ENCODE measurements at places on chromosomes 6 and 20.

GRCh38 chr6:149317644-149318571 is at the start of gene TAB2:
Gene TAB2, plus strand, starts transcription at chr6:149317712. Its CDS starts 52,286 bp downstream, at chr6:149369998.
- DNase-seq: peak; percentile 39

DNA sequence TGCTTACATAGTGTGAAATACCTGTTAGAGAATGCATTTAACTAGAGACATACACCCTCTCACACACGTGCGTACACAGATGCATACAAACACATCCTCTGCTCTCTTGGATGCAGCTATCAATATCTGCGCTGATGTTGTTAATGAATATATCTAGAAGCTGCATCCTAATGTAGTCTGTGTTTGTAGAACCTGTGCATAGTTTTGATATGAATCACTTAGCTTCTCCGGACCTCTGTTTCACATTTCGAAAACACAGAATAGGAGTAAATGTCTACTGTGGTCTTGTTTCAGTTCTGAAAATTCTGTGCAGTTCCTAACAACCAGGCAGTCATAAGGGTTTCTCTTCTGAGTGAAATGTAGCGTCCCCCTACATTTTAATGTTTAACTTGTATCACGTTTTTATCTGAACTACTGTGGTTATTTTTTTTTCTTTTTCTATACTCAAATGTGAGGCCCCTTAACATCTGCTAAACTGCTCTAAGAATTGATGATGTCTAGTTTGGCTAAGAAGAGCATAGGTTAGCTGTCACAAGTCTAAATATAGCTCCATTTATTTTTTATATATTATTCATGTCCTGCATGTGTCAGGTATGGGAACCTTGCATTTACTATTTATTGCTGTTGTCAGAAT is 254.5 kb downstream of the TMEM242 start:
- DNase-seq: no peak

- DNase-seq: no peak
These were observed 71.2 kb downstream of the ASXL1 start for GRCh38 chr20:32429343-32429742.

DNA sequence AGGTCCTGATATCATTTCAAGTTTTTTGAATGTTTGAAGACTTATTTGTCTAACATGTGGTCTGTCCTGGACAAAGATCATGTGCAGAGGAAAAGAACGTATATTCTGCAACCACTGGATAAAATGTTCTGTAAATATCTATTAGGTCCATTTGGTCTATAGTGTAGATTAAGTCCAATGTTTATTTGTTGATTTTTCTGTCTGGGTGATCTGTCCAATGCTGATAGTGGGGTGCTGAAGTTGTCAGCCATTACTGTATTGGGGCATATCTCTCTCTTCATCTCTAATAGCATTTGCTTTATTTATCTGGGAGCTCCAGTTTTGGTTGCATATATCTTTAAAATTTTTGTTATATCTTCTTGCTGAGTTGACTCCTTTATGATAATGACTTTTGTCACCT is 258.4 kb upstream of the CITED2 start:
- DNase-seq: no peak

GRCh38 chr20:24096264-24096663 is 107.7 kb upstream of the GGTLC1 start:
- no peak for DNase-seq

DNA sequence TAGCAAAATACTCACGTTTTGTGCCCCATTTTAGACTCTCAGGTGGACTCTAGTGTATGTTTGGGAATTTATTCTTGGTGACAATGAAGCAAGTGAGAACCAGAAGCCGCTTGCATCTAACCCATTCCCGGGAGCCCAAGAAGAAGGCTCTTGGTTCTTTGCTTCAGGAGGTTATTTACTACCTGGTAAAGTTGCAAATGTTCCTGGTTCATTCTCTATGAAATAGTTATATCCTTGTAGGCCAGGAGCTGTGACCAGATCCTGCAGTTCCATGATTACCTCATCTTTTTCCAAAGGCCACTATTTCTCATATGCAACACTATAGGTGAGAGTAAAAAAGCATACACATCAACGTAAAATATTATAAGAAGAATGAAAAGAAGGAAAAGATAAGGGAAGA is 60.9 kb upstream of the FABP7 start:
- DNase-seq: no peak

DNA sequence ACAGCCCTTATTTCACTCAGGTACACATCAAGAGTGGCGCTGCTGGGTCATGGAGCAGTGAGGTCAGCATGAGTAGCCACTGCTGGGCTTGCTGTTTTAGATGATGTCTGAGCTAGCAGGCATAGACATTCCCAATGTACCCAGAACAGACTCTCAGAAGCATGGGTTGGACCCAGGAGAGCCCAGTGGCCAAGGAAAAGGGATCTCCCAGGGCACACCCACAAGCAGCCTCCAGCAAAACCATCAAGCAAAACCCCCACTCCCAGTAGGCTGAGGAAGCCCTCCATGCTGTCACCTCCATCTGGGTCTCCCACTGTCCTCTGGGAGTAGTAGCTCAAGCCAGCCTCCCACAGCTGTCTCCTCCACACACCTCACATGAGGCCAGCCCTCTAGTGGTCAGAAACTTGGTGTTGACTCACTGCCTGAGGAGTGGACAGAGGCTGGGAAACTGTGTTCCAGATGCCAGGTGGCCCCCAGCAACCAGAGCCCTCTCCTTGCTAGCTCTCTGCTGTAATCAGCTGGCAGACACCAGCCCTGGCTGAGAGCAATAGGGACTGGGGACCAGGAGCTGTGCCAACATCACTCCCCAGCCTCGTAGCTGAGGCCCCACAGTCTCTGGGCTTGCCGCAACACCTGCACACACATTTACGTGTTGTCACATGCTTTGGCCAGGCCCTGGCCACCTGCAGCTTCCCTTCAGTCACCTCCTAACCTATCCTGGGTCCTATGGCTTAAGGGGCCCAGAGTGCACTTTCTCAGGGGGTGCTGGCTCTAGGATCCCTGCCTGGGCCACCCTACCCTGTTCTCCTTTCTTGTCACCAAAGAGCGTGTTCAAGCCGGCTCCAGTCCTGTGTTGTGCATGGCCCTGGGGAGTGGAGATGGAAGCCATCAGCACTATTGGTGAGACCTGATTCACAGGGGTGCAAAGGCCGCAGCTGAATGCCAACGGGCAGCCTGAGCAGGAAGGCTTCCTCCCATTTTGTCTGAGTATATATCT is 1.9 kb upstream of the AP5S1 start:
- peak; percentile 64 for DNase-seq

- DNase-seq: no peak
These were observed 75.4 kb downstream of the GRM4 start for GRCh38 chr6:34070315-34071135.

DNA sequence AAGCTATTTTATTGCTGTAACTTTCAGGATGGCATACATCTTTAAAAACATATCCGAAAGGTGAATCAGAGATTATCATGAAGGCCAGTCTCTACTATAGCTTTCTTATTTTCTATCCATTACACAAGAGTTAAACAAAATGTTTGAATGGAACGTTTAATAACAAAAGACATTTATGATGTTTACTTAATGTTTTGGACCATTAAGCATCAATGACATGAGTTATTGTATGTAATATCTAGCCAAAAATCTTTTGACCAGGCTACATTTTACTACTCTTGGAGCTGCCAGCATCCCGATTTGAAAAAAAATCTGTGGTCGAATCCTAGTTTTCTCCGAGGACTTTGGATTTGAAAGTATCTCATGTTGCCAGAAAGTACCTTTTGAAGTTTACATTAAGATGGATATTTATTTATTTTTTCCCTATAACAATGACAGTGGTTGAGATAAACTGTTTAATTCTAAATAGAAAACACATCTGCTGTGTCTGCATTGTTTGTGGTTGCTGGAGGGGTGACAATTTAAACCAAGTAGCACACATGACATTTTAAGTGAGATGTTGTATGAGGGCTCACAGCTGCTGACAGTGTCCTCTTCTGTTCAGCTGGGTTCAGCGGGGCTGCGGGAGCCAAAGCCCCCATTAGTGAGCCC is 293.7 kb upstream of the TCF21 start:
- DNase-seq: no peak

DNA sequence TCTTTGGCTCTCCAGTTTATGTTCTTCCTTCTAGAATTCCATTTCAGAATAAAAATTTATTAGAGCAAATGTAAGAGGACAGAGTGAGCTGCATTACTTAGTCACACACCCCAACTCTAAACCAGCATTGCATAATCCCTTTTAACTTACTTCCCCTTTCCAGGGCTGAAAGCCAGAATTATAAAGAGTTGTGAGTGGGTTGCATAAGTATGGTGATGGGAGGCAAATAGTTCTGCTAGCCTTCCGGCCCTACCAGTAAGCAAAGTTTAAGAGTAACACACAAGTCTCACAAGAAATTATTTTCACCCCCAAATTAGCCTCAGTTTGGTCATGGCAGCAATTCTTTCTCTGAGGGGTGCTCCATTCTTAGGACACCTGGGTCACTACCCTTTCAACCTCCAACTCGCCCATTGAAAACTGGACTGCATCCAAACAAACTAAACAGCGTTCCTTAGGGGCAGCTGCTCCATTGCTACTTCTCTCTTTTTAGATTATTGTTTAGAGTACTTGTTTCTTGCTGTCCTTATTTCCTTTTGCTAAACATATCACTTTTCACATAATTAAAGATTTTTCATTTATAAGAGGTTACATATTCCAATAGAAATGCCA is 1.6 kb downstream of the KIAA0408 start:
- DNase-seq: no peak

GRCh38 chr6:3390698-3391097 is 66.2 kb downstream of the SLC22A23 start:
- no peak for DNase-seq

DNA sequence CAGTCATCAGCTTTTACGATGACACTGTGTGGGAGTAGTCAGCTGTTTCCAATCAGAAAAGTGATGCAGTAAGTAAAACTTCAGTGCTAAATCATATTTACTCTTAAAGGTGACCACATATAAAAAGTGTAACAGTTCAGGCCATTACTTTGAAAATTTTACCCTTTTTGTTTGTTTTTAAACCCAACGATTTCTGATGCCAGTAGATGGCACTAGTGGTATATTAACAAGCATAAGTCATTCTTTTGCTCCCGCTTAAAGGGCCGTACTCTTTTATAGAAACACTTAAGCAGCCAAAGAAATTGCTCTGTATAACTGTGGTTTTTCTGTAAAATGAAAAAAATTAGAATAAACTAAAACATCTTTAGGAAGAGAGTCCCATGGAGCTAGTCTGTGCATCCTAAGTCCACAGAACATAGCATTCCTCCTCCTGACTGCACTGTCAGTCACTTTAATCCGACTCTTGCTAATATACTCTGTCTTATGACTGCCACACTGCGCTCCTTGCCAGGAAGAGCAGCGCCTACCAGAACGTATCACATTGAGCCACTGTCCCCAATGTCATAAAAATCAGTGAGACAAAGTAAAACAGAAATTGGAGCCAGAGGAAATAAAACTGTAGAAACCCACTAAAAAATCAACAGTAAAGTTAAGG is 25.0 kb downstream of the HEBP2 start:
- peak; percentile 42 for DNase-seq

- DNase-seq: no peak
These were observed 18.0 kb upstream of the MAFB start for GRCh38 chr20:40706977-40707582.

DNA sequence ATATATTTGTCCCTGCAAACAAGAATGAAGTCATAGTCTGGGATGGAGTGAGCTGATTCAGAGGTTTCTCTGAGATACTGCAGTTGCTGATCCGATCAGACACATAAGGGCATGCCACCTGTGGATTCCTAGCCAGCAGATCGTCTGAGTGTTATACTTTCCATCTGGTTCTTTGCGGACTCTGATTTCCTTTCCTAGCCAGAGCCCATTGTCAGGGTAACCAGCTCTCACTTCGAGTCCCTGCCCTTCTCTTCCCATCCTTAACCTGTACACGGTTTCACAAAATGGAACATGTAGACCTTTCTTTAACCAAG is 100.9 kb downstream of the TMEM200A start:
- DNase-seq: no peak

GRCh38 chr20:14488756-14489479 is 151.5 kb upstream of the FLRT3 start:
- no peak for DNase-seq

- DNase-seq: no peak
These were observed 36.3 kb upstream of the SLCO4A1 start for GRCh38 chr20:62606016-62606415.

DNA sequence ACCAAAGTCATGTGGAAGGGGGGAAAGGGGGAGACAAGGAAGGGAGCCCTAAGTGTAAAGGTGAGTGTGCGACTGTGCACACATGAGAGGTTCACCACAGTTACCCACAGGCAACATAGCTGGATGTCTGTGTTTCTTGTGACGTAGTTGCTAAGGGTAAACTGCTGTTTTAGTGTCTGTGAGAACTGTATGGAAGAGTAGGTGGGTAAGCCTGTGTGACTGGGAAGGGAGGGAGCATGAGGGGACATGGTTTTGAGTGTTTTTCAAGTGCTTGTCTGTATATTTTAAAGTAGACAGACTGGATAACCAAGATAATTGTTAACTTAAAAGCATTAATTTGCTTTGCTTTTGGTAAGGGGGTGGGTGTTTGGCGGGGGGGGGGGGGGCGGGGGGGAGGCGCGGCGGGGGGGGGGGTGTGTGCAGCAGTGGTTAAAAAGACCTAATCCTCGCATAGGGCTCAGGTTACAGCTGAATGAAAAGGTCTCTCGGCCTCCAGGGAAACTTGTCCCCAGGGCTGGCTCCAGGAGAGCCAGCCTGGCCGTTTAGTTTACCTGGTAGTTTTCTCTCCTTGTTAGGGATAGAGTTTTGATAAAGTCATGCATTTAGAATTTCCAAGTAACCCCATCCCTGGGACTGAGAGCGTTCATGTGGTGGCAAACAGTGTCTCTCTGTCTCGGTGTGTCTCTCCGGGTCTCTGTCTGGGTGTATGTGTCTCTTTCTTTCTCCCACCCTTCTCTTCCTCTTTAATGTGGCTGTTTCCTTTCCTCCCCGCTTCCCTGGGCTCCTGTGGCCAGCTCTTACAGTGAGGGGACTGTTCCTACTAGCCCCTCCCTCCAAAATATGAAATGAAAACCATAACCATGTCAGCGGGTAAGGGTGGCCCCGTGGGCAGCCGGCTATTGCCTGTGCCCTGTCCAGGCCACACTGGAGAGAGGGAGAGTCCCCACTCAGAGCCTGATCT is 3.4 kb downstream of the SCUBE3 start:
- DNase-seq: no peak

GRCh38 chr20:61907081-61907891 is 158.4 kb downstream of the TAF4 start:
- no peak for DNase-seq

DNA sequence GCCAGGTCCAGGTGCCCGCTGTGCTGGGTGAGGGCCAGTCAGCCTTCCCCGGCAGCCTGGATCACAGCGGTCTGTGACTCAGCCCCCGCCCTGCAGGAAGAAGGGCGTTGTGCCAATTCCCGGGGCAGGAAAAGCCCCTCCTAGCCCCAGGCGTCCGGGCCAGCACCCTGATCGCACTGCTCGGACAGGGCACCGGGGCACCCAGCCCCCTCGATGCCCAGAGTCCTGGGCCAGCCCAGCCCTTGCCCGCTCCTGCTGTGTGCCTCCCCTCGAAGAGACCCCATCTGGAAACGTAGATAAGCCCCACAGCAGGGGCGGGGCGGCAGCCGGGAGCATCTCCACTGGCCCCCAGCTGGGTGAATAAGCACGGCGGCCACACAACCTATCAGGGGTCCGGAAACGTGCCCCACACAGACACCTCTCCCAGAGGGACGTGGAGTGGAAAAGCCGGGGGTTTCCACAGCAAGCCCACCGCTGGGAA is 9.9 kb downstream of the LAMA5 start:
- no peak for DNase-seq

All from NCI-H2171 (cell line).